ENCODE measurements at places on chromosomes 3 and 15.

GRCh38 chr3:184358921-184359350 lies 2.5 kb downstream of the CLCN2 start:
- no peak for DNase-seq

DNA sequence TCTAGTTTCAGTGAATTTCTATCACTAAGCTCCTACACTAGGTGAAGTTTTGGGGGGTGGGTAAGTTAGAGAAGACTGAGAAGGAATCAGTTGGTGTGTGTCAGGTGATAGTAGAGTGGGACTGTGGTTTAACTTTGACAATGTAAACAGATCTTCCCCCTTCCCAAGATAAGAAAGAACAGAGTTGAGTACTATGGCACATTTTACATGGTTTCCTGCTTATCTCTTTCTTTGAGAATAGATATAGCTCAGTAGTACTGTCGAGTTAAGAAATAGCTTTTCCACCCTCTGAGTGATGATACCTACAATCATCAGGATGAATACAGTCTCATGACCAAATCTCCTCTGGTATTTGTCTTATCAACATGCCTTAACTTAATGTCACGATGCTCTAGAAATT lies 42.8 kb downstream of the GAP43 start:
- DNase-seq: no peak

- no peak for DNase-seq
These were observed 28.0 kb downstream of the RAD51 start for GRCh38 chr15:40722934-40723333.

- DNase-seq: no peak
These were observed 41.1 kb downstream of the LYZL4 start for GRCh38 chr3:42369304-42369703.

DNA sequence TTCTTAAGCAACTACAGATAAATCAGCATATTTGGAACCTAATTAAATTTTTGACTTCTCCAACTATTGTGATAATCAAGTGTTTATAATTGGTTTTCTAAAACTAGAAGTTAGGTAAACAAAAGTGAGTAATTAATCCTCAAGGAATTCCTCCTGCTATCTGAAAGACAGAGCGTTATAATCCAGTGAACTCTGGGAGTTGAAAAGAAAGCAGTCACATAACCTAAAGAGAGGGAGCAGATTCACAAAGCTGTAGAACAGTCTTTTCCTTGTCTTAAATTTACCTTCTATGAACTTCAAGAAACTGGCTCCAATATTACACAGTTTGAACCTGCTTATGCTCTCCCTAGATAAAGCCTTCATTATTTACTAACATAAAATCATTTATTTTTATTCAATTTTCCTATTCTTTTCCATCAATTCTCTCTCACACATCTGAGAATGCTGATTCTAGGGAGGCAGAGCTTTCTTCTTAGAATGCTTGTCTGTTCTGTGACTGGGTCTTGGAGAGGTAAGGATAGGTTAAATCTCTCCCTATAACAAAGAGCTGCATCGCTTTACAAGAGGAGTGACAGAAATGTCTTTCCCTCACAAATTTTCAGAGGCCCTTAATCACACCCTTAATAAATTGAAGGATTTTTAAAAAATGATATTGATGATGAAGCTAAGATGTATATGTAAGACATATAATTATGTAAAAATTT lies 132.8 kb downstream of the TUSC7 start:
- no peak for DNase-seq

DNA sequence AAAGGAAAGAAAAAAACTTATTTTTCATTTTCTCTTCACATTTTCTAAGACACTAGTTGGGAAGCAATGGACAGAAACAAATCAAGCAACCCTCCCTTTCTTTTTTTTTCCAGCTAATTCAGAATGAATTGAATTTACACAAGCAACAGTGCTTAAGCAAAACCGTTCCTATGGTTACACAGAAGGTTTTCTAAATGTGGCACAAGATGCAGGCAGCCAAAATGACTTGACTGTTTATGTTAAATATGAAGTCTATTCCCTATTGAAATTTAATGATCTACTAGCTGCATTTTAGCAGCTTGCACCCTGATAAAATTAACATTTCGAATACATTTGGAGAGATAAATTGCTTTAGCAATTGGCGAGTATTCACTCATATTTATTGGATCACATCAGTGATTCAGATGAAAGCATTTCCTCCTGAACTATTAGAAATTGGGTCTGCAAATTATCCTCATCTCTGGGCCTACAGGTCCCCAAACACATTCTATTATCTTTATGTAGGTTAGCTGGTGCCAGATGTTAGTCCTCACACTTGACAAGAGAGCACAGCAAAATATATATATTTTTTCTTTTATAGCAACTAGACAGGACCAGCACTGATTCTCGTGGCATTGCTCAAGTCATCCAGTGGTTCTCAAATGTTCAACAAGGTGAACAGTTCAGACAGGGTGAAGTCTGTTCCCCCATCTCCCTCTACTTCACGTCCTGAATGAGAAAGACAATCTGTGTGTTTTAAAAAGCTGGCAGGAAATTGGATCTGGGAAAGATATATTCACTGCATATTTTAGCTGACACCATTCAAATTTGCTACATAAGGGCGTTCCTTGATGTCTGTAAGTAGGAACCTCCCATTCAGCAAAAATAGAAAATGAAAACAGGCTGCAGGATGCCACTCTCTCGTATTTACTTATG lies 463.6 kb upstream of the KCNMB2 start:
- DNase-seq: no peak

GRCh38 chr15:101525087-101525669 lies 35.7 kb upstream of the PCSK6 start:
- DNase-seq: no peak

DNA sequence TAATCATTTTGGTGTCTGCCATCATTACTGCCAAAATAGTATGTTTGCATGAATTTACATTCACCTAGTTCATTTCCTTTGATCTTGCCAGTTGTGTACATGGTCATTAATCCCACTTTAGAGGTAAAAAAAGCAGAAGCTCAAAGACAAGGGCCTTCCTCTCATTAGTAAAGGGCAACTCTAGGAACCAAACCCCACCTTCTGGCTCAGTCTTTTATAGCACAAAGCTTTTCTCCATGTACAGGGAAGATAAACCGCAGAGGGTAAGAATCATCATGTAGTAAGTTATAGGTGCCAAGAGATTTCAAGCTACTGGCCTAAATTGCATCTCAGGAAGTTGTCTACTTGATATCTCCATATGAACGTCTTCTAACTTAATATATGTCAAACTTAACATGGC lies 19.3 kb upstream of the SPG21 start:
- DNase-seq: no peak

DNA sequence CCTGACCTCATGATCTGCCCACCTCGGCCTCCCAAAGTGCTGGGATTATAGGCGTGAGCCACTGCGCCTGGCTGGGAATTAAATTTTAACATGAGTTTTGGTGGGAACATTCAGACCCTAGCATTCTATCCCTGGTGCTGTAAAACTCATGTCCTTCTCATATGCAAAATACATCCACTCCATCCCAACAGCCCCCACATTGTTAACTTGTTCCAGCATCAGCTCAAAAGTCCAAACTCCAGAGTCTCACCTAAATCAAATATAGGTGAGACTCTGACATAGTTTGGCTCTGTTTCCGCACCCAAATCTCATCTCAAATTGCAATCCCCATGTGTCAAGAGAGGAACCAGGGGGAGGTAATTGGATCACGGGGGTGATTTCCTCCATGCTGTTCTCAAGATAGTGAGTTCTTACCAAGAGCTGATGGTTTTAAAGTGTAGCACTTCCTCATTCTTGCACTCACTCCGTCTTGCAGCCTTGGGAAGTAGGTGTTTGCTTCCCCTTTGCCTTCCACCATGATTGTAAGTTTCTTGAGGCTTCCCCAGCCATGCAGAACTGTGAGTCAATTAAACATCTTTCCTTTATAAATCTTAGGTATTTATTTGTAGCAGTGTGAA lies 96.2 kb upstream of the PLCL2 start:
- no peak for DNase-seq

GRCh38 chr3:181252631-181253030 lies 263.1 kb upstream of the DNAJC19 start:
- no peak for DNase-seq

- DNase-seq: no peak
These were observed 73.0 kb downstream of the SUMF1 start for GRCh38 chr3:4394048-4394447.

DNA sequence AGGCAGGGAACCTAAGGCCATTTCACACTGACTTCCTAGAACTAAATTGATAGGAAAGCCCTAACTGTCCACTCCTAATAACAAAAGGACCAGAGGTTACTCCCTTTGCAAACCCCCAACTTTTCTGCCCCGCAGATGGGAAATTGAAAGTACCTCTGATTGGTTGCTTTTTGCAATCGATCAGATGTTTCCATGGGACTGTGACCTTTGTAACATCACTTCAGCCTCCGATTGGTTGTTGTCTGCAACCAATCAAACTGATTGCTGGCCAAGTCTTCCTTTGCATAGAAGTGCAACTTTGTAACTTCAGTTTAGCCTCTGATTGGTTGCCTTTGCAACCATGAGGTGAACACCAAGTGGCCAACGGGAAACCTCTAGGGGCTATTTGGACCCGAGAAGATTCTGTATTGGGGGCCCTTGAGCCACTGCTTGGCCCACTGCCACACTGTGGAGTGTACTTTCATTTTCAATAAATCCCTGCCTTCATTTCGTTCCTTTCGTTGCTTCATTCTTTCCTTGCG lies 11.3 kb upstream of the KNL1 start:
- no peak for DNase-seq

GRCh38 chr3:10547841-10548783 lies 42.7 kb upstream of the ATP2B2 start:
- no peak for DNase-seq

- no peak for DNase-seq
These were observed 6.2 kb downstream of the CD200 start for GRCh38 chr3:112339134-112339533.

DNA sequence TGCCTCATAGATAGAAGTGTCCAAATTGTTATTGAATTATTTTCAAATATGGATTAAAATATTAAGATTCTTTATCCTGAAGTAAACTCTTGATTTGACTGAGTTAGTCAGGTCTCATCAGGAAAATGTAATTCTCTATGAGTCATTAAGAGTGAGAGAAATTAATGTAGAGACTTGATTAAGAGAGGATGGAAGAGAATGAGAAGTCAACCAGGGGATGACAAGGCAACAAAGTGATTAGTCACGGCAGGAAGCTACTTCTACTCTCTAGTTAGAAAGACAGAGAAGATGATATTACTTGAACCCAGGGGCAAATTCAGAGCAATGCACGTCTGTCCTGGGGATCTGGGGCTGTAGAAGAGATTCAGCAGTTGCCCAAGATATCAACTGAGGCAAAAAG lies 202.5 kb downstream of the LSAMP start:
- DNase-seq: no peak
